ENCODE measurements at places on chromosomes 13 and 19. TPM values are rescaled to one million over a fixed set of nuclear protein-coding genes. Genes with fewer than 3 reads are reported as not detected.

LRRC63 gene
- 0.43 TPM for total RNA-seq

CACTIN gene
- 35.4 TPM for total RNA-seq

CYP4F12 gene
- 1.6 TPM for total RNA-seq

NBEA gene
- 4.7 TPM for total RNA-seq

FCER2 gene
- total RNA-seq, result 1.3 TPM

OR1I1 gene
- total RNA-seq, result not detected

ZNF471 gene
- total RNA-seq, result 1.8 TPM

DNA sequence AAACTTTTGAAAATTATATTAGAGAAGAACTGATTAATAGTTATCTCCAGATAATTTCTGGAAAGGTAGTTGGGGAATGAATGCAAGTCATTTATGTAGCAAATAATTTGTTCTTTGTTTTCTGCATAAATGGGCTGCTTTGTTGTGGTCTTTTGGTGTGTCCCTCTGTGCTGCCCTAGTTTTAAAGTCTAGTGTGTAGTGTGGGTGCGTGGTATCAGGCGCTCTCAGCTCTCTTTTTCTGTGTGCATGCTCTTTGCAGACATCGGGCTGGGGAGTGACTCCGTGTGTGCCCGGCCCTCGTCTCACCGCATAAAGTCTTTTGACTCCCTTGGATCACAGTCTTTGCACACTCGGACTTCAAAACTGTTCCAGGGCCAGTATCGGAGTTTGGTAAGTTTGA is 94.5 kb downstream of the ARHGEF7 start:
- DNase-seq, result no peak

DNA sequence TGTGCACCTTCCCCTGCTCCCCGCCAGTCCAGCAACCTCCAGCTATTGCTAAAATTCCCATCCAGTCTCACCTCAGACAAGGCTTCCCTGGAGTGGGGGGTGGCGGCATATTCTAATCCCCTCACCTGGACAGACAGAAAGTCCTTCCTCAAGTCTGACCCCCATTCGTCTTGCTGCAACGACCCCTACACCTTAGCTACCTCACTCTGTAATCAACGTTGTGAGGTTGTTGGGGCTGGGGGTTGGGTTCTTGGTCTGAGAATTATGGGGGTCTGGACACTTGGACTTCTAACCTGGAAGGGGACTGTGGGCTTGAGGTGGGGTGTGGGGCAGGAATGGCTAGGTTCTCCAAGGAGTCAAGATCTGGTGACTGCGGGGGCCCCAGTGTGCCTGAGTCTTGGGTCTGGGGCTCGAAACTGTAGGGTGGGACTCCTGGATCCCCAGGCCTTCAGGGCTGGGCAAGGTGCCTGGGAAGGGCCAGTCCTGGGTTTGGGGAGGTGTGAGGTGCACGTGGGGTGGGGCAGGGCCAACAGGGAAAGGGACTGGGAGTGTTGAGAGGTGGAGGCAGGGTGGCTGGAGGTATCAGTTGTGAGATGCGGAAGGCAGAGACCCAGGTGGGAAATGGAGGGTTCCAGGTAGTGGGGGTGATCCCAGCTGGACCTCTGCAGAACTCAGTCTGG is 1.3 kb downstream of the FOXA3 start:
- DNase-seq, result no peak

DNA sequence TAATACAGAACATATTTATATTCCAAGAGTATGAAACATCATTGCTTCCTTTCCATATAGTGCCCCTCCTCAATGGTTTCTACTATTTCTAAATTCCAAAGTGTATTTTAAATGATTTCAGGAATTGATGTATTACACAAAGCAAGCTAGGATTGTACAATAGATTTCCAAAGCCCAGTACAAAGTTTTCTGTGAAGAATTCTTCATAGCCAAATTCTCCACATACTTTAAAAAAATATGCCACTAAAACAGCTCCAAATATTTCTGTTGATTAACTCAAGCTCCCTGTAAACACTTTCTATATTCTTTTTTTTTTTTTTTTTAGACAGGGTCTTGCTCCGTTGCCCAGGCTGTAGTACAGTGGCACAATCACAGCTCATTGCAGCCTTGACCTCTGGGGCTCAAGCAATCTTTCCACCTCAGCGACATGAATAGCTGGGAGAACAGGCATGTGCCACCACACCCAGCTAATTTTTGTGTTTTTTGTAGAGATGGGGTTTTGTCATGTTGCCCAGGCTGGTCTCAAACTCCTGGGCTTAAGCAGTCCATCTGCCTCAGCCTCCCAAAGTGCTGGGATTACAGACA is 50.6 kb downstream of the ELF1 start:
- no peak for DNase-seq

- DNase-seq, result no peak
Observed at GRCh38 chr19:39479916-39480315, 722 bp upstream of the TIMM50 start.

- no peak for DNase-seq
Observed at GRCh38 chr13:88000239-88000638, 329.1 kb downstream of the SLITRK5 start.

DNA sequence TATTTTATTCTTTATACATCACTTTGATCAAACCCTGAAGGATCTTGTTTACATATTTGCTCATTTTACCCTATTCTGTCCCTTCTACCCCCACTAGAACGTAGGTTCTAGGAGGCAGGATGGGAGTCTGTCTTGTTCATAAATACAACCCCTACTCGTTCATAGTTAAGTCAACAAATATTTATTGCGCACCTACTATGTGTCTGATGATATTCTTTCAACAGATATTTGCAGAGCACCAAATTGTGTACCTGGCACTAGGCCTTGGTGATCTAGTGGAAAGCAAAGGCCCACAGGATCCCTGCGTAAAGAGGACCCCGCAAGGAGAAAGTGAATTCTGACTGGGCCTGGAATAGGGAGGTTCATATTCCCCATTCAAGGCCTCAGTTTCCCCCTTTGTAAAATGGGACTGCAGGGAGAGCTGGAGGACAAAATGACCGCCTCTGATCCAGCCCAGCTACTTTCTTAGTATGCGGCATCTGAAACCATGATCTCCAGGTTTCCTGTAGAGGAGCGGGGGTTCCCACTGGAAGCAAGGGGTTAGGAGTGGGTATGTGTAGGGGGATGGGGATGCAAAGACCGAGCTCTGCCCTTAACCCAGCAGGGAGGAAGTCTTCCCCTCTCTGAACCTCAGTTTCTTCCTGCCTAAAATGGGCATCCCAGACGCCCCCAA is 534 bp upstream of the GEMIN7 start:
- DNase-seq, result no peak

- peak; percentile 75 for DNase-seq
Observed at GRCh38 chr19:6891761-6892385, 4.5 kb downstream of the ADGRE1 start.

DNA sequence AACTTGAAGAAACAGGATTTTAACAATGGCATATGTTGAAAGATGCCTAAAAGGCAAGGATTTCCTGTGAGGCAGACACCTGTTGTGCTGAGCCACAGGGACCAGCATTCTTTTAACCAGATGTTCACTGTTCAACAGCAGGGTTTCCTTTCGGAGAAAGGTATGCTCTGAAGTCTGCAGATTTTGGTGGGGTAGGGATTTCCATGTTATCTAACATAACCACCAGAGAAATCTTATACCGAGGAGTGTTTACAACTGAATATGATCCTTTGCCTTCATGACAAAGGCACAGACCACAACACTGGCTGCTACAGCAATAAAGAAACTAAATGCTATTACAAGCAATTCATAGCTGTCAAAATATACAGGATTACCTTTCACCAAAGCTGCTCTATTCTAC is 48.1 kb downstream of the MPHOSPH8 start:
- no peak for DNase-seq

DNA sequence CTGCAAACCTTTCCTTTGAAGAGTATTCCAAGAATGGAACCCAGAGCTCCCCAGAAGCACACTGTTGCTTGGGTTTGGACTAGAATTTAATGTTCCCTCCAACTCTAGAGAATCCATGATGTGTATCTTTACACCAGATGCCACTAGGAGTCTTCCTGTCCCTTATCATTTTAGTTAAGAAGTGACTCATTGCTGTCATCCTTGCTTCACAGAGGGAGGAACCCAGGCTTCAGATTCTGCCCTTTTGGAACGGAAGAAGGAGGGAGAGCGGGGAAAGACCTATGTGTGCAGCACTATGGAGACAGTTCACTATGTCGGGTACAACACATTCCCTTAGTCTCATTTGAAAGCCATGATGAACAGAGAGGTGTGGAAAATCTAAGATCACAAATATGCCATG is 2.1 kb upstream of the ATP12A start:
- DNase-seq, result no peak

GRCh38 chr19:57643734-57644133 is 10.8 kb downstream of the ZNF211 start:
- no peak for DNase-seq

- DNase-seq, result no peak
Observed at GRCh38 chr19:7833225-7834099, 3.4 kb downstream of the EVI5L start.

DNA sequence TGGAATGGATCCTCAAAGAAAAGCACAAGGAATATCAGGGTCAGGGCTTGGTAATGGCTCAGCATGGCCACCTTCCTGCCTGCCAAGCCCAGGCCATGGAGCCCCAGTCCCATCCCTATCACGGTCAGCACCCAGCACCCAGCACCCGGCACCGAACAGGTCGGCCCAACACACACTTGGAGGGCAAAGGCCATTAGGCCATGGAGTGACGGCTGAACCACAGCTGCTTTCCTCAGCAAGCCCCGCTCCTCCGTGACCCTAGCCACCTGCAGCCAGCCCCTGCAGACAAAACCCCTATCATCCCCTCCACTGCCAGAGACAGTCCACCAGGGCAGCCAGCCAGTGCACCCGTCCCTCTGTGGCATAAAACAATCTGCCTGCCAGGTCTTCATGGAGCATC is 20.6 kb downstream of the PEPD start:
- DNase-seq, result no peak

DNA sequence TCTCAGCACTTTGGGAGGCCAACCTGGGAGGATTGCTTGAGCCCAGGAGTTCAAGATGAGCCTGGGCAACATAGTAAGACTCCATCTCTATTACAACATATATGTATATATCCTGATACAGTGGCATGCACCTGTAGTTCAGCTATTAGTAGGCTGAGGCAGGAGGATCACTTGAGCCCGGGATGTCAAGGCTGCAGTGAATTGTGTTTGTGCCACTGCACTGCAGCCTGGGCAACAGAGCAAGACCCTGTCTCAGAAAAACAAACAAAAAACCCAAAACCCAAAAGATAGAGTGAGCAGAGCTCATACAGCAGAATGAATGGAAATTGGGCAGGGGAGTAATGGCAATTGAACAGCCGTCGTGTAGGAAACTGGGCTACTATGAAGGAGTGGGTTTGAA is 17.3 kb upstream of the SHKBP1 start:
- DNase-seq, result no peak

DNA sequence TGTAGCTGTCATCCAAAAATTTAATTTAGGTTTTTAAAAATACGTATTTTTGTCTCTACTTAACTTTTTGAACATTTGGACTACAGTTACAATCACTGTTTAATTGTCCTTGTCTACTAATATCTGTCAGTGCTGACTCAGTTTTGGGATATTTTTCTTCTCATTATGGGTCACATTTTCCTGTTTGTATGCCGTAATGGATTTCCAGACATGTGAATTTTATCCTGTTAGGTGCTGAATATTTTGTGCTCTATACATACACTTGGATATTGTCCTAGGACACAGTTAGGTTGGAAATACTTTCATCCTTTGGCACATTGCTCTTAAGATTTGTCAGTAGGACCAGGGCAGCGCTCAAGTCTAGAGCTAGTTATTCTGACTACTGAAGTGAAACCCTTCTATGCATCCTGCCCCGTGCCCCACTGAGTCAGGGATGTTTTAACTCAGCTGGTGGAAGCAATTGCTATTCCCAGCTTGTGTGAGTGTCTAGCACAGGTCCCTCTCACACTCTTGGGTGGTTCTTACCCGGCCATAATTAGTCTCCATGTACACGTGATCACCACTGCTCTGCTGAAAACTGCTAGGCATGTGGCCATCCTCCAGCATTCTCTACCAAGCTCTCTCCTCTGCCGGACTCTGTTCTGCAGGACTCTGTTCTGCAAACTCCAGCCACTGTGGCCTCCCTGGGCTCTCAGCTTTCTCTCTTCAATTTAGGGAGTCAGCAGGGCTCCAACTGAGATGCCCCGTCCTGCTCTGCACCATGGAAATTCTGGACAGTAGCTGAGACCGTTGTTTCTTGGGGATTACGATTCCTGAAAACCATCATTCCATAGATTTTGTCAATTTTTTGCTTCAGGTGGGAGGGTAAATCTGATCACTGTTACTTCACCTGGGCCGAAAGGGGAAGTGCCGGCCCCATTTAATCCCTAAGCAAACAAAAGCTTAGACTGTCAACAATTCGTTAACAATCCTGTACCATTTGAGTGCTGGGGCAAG is 11.1 kb downstream of the PROZ start:
- no peak for DNase-seq

DNA sequence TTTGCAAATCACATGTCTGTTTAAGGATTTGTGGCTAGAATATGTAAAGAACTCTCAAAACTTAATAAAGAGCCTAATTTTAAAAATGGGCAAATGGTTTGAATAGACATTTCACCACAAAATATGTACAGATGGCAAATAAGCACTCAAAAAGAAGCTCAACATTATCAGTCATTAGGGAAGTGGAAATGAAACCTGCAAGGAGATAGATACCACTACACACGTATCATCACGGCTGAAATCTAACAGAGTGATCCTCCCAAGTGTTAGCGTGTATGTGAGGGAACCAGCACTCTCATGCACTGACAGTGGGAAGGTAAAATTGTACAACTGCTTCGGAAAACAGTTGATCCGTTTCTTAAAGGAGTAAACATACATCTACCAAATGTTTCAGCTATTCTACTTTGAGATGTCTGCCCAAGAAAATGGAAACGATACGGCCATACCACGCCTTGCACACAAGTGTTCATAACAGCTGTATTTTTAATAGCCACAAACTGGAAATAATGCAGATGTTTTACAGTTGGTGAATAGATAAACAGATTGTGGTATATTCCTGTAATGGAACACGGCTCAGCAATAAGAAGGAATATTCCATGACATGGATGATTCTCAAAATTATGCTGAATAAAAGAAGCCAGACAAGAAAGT is 14.5 kb downstream of the ARHGEF7 start:
- DNase-seq, result no peak

- DNase-seq, result no peak
Observed at GRCh38 chr13:106296723-106297122, 238.7 kb downstream of the EFNB2 start.

GRCh38 chr19:49689133-49690078 is at the start of gene ADM5:
Gene ADM5, plus strand, starts transcription at chr19:49689594. Its CDS starts 244 bp downstream, at chr19:49689838.
- DNase-seq, result no peak

DNA sequence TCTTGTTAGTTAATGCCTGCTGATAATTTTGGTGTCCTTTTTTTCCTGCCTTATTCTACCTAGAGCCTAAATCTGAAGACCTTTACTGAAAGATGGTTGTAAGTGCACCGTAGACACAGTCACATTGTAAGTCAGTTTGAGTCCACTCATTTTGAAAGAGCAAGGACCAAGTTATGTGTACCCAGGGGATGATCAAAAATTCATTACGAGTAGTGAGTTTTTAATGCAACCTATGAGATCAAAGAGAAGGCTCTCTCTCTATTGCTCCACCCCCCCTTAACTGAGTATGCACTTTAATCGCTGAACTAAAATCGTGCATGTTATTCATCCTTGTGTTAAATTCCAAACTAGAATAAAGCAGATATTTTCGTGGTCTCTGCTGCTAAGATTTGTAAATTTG is 1.8 kb downstream of the RAP2A start:
- no peak for DNase-seq

- no peak for DNase-seq
Observed at GRCh38 chr13:100733261-100733660, 58.7 kb upstream of the TMTC4 start.
